Mucosa of descending colon (tissue), 3 donors: ENCODE measurements at places on chromosomes 7 and 10. TPM values are rescaled to one million over a fixed set of nuclear protein-coding genes. Genes with fewer than 3 reads are reported as not detected.

DNA sequence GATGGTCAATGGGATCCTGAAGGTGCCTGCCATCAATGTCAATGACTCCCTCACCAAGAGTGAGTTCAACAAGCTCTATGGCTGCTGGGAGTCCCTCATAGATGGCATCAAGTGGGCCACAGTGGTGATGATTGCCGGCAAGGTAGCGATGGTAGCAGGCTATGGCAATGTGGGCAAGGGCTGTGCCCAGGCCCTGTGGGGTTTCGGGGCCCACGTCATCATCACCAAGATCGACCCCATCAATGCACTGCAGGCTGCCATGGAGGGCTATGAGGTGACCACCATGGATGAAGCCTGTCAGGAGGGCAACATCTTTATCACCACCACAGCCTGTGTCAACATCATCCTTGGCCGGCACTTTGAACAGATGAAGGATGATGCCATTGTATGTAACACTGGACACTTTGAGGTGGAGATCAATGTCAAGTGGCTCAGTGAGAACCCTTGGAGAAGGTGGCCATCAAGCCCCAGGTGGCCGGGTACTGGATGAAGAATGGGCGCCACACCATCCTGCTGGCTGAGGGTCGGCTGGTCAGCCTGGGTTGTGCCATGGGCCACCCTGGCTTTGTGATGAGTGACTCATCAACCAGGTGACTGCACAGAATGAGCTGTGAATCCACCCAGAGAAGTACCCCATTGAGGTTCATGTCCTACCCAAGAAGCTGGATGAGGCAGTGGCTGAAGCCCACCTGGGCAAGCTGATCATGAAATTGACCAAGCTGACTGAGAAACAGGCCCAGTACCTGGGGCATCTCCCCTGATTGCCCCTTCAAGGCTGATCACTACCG is 63.0 kb upstream of the ANTXRL start:
- DNase-seq, result peak; percentile 10

The FAM25G gene
- total RNA-seq, result 4.3 TPM

DNA sequence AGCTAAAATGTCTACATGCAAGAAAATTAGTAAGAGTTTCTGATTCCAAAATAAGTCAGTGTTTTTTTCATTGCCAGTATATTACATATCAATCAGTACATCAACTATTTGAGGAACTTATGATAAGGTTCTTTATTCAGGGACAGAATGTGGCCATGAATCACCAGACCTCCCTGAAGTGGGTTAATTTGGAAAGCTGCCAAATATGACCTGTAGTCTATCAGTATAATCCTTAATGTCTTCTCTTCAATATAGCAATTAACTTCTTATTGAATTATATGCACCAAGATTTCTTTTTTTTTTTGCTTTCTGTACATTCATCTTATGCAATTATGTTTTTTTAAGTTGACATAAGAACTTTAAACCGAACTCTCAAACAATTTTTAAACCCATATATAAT is 714.5 kb upstream of the POT1 start:
- DNase-seq, result no peak

GRCh38 chr7:38182450-38182849 is 4.4 kb downstream of the STARD3NL start:
- DNase-seq, result no peak

- DNase-seq, result no peak
Measured at GRCh38 chr7:112252691-112253090, 46.2 kb downstream of the ZNF277 start.

GRCh38 chr10:91462423-91462822 is 52.3 kb downstream of the HECTD2 start:
- DNase-seq, result no peak

GRCh38 chr10:125294109-125294508 is 133.7 kb upstream of the CTBP2 start:
- no peak for DNase-seq

DNA sequence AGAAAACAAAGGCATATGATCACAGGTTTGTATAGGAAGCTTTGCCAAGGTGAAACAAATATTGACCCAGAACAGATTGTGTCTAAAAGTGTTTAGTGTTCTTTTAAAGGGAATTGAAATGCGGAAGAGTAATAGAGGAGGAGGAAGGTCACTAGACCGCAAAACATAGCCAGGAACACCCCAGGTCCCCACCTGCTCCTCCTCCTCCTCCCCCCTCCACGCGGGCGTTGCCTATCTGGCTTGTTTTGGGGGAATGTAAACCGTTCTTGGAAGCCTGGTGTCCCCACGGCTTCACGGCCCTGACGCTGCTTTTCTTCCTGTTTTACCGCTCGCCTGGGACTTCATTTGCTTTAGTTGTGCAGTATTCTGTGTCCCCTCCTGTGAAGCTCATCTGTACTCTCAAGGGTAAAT is 81.0 kb upstream of the PFKP start:
- peak; percentile 77 for DNase-seq

- DNase-seq, result no peak
Measured at GRCh38 chr10:79446758-79447084, 1.3 kb upstream of the ZCCHC24 start.

GRCh38 chr7:99648843-99649242 is 31.0 kb downstream of the CYP3A5 start:
- no peak for DNase-seq

DNA sequence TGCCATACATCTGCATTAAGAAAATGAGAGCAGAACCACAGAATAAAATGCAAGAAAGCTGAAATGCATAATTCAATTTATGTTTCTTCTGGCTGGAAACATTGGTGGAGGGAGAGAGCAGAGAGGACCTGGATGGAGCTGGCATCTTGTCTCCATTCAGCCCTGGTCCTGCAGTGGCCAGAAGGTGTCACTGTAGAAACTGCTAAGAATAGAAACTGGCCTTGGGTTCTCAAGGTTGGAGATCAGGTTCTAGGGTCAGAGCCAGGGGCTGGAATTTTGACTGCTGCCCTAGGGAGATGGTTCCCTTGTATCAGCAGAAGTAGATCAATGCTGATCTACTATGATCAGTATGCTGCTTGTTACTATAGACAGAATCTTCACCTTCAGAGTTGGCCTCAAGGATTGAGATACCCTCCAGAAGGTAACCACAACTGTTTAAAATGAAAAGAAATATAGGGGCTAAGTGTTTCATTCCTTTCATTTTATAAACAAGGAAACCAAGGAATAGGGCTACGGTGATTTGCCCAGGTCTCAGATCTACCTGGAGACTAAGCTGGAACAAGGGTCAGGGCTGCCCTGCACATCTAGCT is 13.1 kb downstream of the TAS2R41 start:
- no peak for DNase-seq

DNA sequence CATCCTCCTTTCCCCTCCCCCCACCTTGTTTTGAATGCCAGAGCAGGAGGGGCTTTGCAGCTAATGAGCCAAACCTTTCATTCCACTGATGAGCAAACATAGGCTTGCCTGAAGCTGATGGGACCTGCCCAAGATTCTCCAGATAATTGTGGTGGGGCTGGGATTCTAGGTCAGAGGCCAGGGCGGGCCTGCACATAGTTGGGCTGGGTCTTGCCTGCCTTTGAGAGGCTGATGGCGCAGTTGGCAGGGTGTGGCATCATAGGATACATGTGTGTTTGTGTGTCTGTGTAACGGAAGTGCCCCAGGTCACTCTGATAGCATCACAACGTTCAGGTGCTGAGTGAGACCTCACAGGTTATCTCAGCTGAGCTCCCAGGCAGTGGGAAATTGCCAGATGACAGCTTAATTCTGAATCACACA is 22.9 kb downstream of the BTBD16 start:
- peak; percentile 51 for DNase-seq

GRCh38 chr10:73773152-73773879 is 8.5 kb upstream of the CHCHD1 start:
- no peak for DNase-seq

GRCh38 chr7:78609281-78609680 is 810.7 kb downstream of the PHTF2 start:
- no peak for DNase-seq

The NXPH1 gene
- not detected for total RNA-seq
